Stimulated activated CD8-positive, alpha-beta memory T cell treated with anti-CD3 and anti-CD28 coated beads, Interleukin-7, amount 100 ng/mL, for 48 hours (primary cell): ENCODE measurements at places on chromosomes 1 and 21.

DNA sequence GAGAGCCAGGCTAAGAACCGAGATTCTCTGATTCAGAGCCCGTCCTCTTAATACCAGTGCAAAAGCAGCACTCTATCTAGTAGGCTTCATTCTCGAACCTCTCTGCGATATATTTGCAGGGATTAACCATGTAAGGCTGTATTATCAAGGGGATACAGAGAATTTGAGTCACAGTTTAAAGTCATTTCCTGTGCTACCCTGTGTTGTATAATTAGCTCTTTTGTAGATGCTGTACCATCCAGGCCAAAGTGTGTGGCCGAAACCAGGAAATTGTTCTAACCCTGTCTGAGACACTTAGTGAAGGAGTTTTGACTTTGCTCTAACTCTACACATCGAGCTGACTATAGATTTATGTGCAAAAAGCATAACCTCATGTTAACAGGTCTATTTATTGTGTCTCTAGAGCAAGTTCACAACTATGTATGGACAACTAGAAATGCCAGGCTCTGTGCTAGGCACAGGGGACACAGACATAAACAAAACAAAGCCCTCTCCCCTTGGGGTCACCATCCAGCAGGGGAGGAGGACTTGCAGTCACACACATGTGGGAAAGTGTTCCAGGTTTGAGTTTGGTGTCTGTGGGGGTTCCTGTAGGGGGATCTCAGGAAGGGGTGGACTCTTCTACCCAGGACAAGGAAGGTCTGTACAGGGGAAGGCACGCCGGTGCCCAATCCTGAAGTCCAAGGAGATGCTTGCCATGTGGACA lies 182.2 kb downstream of the DHRS3 start:
- DNase-seq = no peak

DNA sequence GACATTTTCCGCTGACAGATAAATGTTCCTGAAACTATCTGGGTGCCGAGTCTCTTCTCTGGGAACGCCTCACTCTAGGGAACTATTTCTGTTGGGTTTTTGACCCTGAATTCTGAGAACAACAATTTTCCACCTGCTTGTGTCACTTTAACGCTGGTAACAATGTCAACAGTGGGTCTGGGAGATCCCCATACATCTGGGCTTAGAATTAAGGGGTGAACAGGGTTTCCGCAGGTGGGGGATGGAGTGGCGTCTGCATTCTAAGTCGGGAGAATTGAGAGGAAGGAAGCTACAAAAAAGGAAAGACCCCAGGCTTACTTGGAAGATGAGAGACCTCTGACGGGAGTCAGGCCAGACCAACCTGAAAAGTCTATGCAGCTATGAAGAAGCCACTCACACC lies 8.7 kb downstream of the CD247 start:
- DNase-seq = no peak

- DNase-seq = no peak
Observed at GRCh38 chr21:25024639-25025038, 582.6 kb downstream of the MRPL39 start.

GRCh38 chr1:8267307-8267706 lies 50.6 kb upstream of the SLC45A1 start:
- DNase-seq = no peak

DNA sequence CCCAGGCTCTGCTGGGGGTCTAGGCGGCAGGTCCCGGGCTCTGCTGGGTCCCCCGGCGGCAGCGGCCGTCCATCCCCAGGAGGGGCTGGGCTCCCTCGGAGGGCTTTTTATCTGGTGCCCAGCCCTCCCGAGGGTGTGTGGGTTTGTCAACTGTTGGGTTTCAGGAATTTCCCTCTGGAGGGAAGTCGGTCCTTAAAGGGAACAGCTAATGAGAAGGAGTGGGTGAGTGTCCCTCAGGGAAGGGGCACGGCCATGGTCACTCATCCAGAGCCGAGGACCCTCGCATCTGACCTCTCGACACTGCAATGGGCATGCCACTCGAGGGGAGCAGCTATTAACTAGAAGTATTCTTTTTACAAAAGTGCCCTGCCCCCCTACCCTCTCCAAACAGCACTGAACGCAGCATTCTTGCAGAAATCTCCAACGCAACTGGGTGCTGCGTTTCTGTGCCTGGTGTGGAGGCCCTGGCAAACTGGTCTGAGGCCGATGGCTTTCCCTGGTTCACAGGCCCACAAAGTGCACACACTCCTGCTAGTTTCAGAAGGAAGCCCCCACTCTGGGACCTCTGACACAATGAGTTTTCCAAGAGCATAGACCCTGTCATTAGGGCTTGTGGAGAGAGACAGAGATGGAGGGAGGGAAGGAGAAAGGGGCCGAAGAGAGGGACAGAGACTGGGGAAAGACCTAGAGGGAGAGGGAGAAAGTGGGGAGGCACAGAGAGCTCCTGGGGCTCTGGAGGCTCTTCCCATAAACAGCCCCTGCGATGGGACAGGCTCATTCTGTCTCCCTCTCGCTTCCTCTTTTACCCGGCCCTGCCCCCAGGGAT lies 1.0 kb upstream of the TSPEAR start:
- DNase-seq = no peak

DNA sequence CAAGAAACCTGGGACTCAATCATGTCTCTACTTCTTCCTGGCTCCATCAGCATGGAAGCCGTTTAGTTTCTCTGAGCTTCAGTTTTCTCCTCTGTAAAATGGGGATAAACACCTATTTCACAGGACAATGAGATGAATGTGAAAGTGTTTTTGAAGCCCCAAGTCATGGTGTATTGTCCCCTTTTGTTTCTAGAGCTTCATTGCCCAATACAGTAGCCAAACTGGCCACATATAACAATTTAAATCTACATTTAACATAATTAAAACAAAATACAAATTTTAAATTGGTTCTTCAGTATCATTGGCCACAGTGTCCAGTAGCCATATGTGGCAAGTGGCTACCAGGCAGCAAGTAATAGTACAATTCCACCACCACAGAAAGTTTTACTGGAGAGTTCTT lies 2.3 kb upstream of the EFCAB14 start:
- DNase-seq = no peak

DNA sequence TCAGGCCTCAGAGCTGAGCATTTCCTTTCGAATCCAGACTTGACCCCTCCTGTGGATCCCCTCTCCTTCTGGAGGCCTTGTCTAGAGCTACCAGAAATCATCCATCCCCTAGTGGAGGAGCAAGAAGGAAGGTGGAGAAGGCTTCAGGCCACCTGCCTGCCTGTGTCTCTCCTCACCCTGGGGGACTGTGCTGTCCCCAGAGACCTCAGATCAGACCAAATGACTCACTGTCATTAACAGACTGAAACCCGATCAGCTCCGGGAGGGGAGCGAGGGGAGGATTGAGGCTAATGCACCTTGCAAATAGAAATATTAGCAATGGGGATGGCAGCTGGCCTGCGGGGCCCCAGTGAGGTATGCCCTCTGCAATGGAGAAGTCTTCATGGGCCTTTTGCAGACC lies 2.1 kb downstream of the MYBPH start:
- DNase-seq = no peak

- no peak for DNase-seq
Observed at GRCh38 chr1:218772575-218772974, 401.1 kb upstream of the LYPLAL1 start.

- no peak for DNase-seq
Observed at GRCh38 chr1:43935711-43936427, 2.3 kb downstream of the ARTN start.

GRCh38 chr1:58206749-58207148 lies 339.8 kb downstream of the OMA1 start:
- DNase-seq = no peak

- no peak for DNase-seq
Observed at GRCh38 chr1:214727274-214727673, 124.3 kb downstream of the CENPF start.

- DNase-seq = no peak
Observed at GRCh38 chr21:24225431-24225830, 1381.8 kb downstream of the MRPL39 start.

- no peak for DNase-seq
Observed at GRCh38 chr1:165862448-165862847, 35.0 kb downstream of the UCK2 start.

GRCh38 chr1:160158031-160158430 lies 6.6 kb downstream of the ATP1A4 start:
- no peak for DNase-seq

DNA sequence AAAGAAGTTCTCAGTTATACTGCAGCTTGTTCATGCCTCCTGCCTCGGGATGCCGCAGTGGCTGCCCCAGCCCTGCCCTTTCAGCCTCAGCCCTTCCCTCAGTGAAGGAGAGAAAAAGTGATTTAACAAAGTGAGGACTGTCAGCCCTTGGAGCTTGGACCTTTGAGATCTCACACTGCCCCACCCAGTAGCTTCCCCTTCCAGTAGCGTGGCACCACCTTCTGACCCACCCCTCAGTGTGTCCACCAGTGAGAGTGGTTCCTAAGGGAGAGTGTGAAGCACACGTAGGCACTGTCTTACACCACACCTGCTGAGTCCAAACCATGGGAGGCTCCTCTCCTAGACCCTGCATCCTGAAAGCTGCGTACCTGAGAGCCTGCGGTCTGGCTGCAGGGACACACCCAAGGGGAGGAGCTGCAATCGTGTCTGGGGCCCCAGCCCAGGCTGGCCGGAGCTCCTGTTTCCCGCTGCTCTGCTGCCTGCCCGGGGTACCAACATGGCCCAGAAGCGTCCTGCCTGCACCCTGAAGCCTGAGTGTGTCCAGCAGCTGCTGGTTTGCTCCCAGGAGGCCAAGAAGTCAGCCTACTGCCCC lies at the start of gene CDA:
CDA (plus strand) TSS at position 464 of the 592 bp plus-strand sequence; CDS start at position 497, 33 bp downstream.
- DNase-seq = no peak

- DNase-seq = no peak
Observed at GRCh38 chr1:181386951-181387350, 96.4 kb upstream of the CACNA1E start.

- no peak for DNase-seq
Observed at GRCh38 chr21:41786509-41786987, 19.7 kb upstream of the RIPK4 start.

DNA sequence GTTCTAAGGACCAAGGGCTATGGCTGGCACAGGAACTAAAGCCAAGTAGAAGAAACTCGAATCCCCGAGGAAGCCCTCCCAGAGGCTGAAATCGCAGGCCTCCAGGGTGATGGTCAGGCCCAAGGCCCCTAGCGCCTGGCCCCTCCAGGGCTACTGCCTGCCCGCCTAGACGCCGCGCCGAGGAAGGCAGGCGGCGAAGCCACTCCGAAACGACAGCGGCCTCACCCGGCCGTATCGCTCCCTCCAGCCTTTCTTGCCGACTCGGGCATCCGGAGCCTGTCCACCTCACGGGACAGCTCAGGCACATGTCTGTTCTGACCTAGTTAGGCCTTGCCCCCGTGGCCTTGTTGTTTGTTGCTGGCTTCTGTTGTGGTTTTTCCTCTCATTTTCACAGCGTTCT lies 9.7 kb upstream of the LHX8 start:
- DNase-seq = no peak

GRCh38 chr1:248372394-248372793 lies 3.2 kb upstream of the OR2T6 start:
- no peak for DNase-seq

GRCh38 chr1:197928849-197929336 lies 11.7 kb downstream of the LHX9 start:
- peak; percentile 44 for DNase-seq

DNA sequence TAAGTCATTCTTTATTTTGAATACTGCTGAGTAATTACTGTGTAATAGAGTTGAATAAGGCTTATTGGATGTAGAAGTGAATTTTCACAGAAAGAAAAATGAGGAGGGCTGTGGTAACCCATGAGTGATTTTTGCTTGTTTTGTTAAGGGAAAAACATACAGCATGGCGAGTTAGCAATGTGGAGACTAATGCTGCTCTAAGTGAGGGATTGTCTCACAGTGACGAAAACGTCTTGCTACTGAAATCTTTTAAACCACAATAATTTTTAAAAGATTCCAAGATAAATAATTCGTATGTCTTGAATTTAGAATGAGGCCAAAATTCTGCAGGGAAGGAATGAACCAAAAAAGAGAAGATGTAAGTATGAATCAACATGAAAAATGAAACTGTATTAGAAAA lies 16.2 kb upstream of the PLA2G4A start:
- no peak for DNase-seq

- DNase-seq = no peak
Observed at GRCh38 chr1:235421751-235422150, 54.5 kb downstream of the TBCE start.

DNA sequence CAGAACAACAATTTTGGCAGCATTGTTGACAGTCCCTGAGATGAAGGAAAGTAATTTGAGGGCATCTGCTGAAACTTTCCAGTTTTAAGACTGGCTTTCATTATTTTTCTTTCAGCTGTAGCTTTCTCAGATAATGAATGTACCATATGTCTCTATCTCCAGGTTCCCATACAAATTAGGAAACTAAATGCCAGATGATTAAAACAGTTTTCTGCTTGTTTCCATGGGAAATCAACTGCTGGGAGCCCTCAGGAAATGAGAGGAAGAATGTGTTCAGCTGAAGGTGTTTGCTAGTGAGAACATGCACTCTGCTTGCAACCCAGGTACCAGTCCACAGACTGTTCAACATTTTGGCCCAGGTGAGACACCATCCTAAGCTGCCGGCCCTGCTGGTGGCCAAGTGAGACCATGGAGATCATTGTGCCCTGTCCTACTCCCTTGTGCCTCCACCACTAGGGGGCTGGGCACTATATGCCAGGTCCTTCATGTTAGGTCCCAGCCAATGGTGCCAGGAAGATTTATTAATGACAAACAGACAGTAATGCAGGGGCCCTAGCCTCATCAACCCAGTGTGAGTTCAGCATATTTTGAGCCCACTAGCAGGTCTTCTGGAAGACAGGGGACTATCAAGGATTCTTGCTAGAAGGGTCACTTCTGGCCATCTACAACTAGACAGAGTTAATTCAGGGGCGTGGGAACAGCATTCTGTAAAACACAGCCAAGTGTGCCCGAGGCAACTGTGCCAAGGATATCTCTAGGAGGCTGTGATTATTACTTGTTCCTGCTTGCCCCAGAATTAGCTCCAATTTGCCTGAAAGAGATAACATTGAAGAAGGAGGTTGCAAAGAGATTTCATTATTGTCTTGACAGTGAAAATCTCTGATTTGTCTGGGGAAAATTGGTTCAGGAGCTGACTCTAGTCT lies 17.0 kb upstream of the LRRC8C start:
- DNase-seq = no peak
